Left renal pelvis (tissue), 4 donors: ENCODE measurements at places on chromosomes 13 and 19.

DNA sequence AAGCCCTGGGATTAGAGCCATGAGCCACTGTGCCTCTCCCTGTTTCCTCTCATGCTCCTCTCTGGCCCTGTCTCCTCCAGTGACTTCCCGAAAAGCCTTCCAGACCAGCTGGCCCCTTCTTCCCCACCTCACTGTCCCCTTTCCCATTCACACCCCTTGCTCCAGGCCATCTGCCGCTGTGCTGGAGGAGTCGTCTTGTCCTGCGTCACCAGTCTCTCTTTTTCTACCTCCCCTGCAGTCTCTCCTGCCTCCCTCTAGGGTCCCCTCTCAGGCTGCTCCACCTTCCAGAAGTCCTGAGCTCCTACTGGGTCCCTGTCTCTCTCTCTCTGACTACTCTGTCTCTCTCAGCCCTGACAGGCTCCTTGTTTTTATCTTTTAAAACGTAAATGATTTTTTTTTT lies 5.3 kb upstream of the FFAR1 start:
- no peak for DNase-seq

GRCh38 chr19:52335768-52336116 lies 301 bp upstream of the ZNF610 start:
- DNase-seq, result no peak

DNA sequence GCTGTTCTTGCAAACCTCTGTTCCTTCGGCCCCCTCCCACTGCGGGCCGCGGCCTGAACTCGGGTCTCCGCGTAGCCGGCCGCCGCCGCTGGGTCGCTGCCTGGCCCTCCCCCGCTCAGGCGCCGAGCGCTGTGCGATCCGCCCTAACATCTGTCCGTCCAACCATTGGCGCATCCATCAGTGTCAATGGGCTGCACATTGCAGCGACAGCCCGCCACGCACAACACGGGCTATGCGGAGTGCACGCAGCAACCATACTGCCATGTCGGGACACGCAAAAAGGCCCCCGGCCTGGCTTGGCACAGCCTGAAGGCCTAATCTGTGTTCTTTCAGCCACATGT lies 2.6 kb upstream of the TSHZ3 start:
- DNase-seq, result no peak

- no peak for DNase-seq
These were observed 118.0 kb upstream of the ZNF536 start for GRCh38 chr19:30254158-30254557.

- DNase-seq, result no peak
These were observed 13.9 kb upstream of the CACNG6 start for GRCh38 chr19:53977429-53977990.

- DNase-seq, result no peak
These were observed 33.6 kb upstream of the FNDC3A start for GRCh38 chr13:48942131-48942530.

DNA sequence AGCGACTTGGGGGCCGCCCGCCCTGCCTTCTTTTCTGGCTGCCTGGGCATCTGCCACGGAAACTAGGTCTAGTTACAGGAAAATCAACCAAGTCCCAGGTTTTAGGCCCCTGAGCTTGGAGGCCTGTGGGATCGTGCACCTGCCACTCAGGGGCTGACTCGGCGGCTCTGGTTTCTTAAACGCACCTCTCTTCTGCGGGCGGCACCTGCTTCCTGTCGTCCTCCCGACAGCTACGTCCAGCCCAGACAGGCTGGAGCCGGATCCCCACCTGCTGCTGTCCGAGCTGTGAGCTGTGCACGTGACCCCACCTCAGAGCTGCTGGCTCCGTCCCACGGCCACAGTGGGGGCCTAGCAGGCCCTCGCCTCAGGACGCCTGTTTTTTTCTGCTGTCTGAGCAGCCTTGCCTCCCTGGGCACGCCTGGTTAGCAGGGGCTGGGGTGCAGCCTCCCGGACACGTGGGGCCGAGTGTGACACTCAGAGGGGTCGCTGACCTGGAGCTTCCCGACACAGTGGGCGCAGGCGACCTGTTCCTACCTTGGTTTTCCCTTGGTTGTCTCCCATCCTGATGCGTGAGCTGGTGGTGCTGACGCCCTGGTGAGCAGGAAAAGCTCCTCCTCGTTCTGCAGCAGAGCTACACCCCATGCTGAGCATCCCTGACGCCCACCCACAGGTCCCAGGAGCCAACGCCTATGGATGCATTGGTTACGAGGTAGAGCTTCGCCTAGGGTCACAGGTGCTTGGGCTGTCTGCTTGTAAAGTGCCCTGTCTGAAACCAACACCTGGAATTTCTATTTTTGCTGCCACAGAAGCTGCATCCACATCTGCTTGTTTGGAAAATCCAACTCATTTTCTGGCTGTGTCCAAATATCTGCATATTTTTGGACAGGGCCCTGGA lies 17.5 kb downstream of the TMEM255B start:
- DNase-seq, result no peak

DNA sequence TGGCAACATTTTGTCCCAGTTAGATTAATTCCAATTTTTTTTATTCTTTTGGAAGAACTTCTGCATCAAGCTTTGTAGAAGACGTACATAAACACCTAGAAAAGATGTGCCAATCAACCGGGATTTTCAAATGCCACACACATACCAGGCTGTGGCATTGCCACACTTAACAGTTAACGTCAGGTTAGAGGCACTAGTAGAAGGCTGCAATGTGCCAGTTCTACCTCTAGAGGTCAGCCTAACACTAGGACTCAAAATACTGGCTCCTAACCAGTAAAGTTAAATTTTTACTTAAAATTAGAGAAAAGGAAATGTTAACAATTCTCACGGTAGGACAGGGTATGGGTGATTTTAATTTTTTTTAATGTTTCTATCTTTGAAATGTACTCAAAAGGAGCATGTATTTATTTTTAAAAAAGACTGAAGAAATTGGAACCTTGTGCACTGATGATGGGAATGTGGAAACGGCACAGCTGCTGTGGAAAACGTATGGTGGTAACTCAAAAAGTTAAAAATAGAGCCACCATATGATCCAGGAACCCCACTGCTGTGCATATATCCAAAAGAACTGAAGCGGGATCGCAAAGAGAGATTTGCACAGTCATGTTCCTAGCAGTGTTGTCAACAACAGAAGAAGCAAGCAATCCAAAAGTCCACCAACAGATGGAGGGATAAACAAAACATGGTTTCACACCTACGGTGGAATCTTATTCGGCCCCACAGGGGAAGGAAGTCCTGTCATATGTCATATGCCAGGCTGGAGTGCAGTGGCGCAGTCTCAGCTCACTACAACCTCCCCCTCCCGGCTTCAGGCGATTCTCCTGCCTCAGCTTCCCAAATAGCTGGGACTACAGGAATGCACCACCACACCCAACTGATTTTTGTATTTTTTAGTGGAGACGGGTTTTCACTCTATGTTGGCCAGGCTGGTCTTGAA lies 30.3 kb downstream of the CRYL1 start:
- DNase-seq, result no peak

DNA sequence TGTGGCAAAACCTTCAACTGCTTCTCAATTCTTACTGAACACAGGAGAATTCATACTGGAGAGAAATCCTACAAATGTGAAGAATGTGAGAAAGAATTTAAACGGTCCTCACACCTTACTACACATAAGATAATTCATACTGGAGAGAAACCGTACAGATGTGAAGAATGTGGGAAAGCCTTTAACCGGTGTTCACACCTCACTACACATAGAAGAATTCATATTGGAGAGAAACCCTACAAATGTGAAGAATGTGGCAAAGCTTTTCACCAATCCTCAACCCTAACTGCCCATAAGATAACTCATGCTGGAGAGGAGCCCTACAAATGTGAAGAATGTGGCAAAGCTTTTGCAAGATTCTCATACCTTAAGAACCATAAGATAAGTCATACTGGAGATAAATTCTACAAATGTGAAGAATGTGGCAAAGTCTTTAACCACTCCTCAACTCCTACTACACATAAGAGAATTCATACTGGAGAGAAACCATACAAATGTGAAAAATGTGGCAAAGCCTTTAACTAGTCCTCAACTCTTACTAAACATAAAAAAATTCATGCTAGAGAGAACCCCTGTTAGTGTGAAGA lies 111.7 kb downstream of the ZNF100 start:
- no peak for DNase-seq

DNA sequence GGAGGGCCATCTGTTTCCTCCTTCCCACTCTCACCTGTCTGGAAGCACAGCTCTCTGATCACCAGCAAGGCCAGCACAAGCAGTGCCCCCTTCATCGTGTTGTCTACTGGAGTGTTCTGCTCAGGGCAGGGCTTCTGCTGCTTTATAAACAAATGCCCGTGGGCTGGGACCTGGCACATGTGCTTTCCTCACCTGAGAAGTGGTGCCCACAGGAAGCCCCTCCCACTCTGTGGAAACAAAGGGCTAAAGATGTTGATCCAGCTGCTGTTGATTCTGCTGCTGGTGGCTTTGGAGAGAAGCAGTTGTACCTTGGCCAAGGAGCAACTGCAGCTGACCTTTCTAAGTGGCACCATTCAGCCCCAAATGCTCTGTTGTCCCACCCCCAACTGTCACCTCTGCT lies 26.4 kb upstream of the ZNF181 start:
- no peak for DNase-seq

- DNase-seq, result no peak
These were observed 304.2 kb downstream of the COG6 start for GRCh38 chr13:39959497-39960144.

GRCh38 chr13:111482126-111482525 lies 161.7 kb downstream of the TEX29 start:
- DNase-seq, result no peak

DNA sequence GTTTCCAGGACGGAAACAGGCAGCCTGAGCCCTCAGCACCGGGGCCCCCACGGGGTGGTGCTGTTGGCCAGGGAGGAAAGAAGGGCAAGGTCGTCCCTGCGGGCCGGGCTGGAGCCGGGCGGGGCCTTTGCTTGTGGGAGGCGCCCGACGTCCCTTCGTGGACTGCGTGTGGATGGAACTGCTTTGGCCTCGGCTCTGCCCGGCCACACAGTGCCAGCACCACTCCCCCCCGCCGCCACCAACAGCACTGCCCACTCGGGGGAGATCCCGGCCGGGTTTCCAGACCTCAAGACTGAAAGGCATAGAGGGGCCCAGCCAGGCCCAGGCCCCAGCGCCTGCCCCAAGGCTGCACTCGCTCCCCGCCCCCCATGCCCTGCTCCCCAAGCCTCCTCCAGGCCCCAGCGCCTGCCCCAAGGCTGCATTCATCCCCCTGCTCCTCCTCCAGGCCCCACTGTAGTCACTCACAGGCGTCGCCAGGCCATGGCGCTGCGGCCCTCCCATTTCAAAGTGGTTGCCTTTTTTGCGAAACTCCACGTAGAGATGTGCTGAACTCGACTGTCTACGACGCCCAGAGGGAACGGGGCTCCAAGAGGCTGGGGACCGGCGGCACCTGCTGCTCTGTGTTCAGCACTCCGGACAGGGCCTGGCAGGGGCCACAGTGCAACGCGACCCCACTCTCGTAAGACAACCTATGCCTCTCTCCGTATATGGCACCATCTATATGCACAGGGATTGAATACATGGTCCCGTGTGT lies 22.5 kb downstream of the C13orf46 start:
- no peak for DNase-seq

- DNase-seq, result no peak
These were observed 54.0 kb downstream of the GNG7 start for GRCh38 chr19:2648528-2648937.

DNA sequence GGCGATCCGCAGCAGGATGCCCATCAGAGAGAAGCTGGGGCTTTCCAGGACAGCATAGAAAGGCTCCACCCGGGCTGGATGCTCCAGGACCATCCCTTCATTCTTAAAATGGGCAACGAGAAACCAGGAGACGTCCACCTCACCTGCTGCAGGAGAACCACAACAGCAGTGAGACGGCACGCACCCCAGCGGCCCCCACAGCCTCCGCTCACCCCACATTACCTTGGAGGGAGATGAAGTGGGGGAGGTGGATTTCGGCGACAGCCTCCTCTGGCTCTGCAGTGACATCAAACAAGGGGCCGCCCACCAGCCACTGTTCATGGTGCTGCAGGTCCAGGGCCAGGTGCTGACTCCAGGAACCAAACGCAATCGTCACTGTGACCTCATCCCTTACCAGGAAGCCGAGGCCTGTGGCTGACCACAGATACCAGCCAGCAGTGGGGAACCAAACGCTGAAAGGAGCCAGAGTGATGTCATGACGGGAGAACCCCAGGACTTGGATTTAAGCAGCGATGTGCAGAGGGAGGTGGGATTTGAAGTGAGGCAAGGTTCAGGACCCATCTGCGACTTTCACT lies 25.1 kb downstream of the CARD8 start:
- no peak for DNase-seq

DNA sequence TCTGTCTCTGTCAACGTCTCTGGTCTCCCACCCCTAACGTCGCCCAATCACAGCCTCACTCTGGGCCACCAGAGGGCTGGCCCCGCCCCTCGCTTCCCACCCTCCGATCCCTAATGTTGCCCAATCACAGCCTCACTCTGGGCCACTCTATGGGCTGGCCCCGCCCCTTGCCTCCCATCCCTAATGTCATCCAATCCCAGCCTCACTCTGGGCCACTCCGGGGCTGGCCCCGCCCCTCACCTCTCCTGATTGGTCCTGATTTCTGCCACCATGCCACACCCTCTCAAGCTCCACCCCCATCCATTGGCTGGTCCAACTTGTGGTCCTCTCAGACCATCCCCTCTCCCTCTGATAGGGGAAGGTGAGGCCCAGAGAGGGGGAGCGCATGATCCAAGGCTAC lies 24.9 kb downstream of the CELF5 start:
- no peak for DNase-seq

DNA sequence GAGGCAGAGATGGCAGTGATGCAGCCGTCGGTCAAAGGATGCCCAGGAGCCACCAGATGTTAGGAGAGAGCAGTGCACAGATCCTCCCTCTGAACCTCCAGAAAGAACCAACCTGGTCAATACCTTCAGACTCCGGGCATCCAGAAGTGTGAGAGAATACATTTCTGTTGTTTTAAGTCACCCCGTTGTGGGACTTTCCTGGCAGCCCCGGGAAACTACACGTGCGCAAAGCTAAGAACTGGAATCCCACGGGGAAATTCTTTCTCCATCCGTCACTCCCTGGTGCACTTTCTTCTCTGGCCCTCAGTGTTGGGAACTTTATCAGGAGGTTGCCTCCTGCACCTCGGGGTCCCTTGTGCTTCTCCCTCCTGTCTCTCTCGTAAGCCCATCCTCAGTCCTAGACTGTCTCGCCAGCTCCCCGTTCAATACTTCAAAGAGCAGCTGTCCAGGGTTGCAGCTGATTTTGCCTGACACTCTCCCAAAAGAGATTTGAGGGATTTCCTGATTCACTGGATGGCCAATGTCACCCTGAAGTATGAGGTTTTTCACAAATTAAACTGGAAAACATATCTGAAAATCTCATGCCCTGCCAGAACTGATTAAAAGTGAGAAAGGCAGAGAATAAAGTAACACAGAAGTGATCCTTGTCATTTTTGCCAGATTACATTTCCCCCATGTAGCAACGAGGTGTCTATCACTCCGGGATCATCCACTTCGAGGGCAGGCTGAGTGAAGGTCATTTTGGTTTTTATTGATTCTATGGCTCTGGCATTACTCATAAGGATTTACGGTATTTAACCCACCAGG lies 136.8 kb downstream of the DCT start:
- DNase-seq, result no peak

DNA sequence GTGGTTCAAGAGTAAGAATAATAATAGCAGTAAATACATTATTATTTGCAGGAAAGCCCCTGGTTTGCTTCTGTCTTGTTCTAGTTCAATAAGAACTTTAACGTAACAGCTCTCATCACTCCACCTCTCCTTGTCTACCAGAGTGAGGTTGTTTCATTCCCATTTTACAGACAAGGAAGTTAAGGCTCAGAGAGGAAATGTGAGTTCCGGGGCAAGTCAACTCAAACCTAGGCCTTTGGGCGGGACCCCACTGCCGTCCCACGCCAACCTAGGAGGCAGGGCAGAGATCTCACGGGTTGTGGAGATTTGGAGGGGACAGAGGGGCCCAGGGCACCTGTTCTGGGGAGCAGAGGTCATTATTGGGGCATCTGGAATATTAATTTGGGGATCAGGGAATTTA lies 1.5 kb downstream of the MAP4K1 start:
- DNase-seq, result no peak
